ENCODE measurements at places on chromosomes 7 and 10.

GRCh38 chr7:135678612-135679575 lies 16.6 kb downstream of the STMP1 start:
- DNase-seq: no peak

GRCh38 chr10:69295027-69295636 lies 16.8 kb downstream of the HK1 start:
- no peak for DNase-seq

GRCh38 chr7:102874166-102874829 lies 38.5 kb upstream of the LRRC17 start:
- DNase-seq: no peak

DNA sequence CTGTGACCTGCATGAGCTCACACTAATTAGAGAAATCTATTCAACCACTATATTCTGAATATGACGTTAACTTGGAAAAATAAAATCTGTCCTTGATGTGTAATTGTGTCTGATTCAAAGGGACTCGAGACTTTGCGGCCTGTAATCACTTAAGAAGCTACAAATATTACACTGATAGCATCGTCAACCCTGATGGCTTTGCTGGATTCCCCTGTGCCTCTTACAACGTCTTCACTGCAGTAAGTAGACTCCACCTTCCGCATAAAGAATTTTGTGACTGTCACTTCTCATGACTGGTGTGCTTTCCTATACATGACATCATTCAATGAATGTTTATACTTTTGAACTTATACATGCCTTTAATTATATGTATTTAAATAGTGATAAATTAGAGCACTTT lies 10.1 kb downstream of the PNLIP start:
- DNase-seq: no peak

- no peak for DNase-seq
These were observed 2.1 kb upstream of the RALA start for GRCh38 chr7:39621261-39621660.

DNA sequence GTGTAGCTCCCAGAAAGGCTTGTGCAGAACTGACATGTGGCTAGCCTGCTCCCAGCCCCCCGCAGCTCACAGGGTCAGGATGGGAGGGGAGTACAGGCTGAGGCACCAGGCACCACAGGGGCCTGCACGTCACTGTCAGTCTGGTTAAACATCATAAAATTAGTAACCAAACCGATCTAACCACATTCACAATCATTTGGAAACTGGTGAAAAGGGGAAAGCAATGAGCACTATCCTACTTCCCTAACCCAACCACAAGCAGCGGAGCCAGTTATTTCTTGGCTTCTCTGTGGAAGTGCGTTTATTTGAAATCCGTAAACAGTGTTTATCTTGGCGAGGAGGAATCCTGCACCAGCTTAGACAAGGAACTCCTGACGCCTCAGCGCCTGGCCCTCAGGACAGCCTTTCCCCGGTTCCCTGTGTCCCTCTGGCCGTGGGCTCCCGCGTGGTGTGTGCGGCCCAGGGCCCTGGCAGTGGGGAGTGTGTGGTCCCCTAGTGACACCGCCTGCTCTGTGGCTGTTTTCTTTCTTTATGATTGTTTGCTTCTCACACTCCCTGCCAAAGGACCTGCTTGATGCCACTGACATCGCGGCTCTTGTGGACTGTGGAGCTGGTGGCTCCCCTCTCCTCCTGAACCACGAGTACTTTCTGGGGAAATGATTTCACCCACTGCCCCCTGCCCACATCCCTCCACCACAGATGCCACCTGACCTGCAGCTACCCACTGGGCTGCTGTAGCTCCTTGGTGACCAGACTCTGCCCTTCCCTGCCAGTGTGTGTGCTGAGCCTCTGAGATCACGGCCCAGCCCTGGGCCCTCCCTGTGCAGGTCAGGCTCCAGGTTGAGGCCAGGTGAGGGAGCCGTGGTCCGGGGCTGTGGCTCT lies 38.0 kb downstream of the INPP5A start:
- DNase-seq: no peak

GRCh38 chr7:36280840-36281812 lies 108.5 kb upstream of the ANLN start:
- DNase-seq: no peak

- DNase-seq: no peak
These were observed 15.6 kb downstream of the CXCL12 start for GRCh38 chr10:44369296-44369695.

DNA sequence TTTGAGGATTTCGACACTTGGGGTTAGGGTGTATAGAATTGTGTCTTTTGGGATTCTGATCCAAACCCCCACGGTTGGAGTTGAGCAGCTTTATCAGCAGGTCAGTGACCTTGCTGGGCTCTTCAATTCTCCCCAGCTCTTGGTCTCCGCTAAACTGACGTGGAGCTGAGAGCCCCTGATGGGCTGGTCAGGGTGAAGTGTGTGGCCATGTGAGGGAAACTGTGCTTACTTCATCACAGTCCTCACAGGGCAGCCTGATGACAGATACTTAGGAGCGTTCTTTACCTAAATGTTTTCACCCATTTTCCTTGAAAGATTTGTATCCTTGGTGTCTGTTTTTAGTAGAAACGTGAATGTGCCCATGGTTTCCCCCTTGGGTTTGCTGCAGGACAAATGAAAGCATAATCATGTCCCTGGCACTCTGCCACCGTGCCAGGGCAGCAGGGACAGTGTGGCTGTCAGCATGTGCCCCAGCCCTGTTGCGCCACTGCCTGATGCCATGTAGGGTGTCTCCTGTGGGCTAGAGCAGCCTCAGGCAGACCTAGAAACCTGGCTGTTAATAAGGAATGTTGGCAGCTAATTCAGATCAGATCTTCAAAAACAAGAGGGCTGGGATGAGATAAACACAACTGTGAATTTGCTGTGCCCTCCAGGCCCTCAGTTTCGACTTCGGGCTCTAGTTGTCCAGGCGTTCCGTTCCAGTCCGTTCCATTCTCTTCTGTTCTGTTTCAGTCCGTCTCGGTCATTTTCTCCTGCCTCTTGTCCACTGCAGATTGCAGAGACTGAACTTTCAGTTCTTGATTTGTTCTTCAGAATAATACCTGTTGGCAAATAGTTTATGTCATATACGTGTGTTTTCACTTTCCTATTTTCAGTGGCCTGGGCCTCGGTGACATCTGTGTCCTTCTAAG lies 96.8 kb downstream of the TRRAP start:
- no peak for DNase-seq

DNA sequence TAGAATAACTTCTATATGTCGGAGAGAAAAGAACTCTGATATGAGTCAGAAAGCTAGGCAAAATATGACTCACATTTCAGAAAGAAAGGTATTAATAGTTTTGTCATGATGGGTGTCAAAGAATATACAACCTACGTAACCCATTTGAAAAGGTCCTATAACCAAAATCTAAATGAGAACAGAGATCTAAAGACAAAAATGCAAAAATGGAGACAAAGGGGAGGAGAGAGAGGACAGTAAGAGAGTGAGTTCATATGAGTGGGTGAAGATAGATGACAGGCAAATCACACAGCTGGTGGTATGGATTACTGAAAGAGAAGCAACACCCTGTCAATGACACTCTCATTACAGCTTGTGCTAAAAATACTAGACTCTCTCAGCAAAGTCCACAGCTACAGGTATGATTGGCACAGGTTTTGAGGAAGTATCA lies 25.6 kb downstream of the ANKMY2 start:
- no peak for DNase-seq

Data from SHP77 treated with DMSO at 0.1 percent for 48 hours (cell line).